Transverse colon (tissue), 4 donors: ENCODE measurements at places on chromosomes 11 and 22.

DNA sequence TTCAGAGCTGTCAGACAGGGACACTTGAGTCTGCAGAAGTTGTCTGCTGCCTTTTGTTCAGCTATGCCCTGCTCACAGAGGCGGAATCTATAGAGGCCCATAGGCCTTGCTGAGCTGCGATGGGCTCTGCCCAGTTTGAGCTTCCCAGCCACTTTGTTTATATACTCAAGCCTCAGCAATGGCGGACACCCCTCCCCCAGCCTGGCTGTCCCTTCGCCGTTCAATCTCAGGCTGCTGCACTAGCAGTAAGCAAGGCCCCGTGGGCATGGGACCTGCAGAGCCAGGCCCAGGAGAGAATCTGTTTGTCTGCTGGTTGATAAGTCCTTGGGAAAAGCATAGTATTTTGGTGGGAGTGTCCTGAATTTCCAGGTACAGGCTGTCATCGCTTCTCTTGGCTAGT lies 23.6 kb upstream of the OR6M1 start:
- no peak for DNase-seq

- peak; percentile 59 for DNase-seq
These were observed 455.8 kb downstream of the MIAT start for GRCh38 chr22:27113211-27113635.

- DNase-seq: no peak
These were observed 5.3 kb upstream of the TMEM123 start for GRCh38 chr11:102457865-102458264.

DNA sequence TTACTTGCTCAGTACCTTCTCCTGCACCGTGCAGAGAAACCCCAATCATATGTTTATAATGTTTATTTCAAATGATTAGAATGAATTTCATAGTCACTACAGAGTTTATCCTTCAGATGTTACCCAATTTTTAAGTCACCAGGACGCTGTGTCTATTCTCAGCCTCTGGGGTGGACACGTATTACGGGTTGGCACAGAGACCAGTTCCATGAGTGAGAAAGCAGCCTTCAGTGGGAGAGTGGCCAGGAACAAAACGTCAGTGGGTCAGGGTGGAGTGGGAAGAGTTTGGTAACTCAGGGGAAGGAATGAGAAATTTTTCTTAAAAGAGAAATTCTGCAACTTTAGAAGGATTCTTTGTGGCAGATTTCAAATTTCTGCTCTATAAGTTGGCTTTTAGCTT lies 77.1 kb upstream of the MTMR2 start:
- peak; percentile 60 for DNase-seq

DNA sequence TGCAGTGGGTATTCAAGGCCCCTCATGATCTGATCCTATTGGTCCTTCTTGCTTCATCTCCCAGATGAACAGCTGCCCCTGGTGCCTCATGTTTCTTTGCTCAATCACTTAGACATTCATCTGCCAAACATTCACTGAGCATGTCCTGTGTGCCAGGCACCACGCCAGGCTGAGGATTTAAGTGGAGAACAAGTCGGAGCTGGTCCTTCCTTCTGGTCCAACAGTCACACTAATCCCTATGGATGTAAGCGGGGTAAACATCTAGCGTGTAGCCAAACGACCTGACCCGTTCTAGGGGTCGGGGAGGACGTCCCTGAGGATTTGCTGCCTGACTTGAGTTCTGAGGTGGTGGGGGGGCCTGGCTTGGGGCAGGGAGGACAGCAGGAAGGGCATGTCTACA lies 21.9 kb downstream of the ZMAT5 start:
- DNase-seq: peak; percentile 16

- DNase-seq: no peak
These were observed 48.1 kb upstream of the CWF19L2 start for GRCh38 chr11:107505647-107506225.

DNA sequence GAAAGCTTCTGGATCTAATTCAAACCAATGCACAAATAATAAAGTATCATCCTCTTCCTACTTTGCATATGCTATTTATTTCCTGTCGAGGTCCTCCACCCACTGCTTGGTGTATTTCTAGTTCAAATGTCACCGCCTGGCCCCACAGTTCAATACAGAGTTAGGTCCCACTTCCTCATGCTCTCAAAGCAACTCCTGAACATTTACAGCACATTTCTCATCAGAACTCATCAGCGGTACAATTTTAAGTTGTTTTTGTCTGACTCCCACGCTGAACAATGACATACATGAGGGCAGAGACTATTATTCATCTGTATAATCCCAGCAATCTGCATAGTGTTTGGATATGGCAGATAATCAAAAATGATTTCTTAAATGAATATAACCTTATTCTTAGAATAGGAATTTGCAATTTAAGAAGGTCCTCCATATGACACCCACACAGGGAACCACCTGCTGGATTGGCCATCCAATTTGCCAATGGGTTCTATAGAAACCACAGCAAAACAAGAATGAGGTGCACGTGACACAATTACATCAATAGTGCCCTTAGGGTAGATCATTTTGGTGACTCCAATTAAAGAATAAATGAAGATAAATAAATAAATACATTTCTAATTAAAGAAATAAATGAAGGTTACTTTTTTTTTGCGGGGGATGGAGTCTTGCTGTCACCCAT lies 54.2 kb downstream of the SLC25A17 start:
- DNase-seq: no peak

DNA sequence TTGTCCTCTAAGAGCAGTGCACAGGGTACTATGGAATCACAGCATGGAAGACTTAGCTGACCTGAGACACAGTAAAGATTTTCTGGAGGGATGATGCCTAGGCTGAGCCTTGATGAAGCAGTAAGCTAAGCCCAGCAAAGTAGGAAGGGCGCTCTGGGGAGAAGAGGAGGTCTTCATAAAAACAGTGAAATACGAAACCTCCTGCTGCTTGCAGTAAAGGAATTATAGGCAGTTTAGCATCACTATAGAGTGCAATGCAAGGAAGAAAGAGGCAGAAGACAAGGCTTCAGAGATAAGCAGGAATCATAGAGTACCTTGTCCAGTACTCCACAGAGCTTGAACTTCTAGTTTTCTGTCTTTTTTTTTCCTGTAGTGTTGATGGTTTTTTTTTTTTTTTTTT lies 555.7 kb upstream of the CADM1 start:
- no peak for DNase-seq

GRCh38 chr11:112364962-112365481 lies 104.4 kb upstream of the PLET1 start:
- peak; percentile 35 for DNase-seq

GRCh38 chr11:58268142-58268541 lies at the start of gene OR10W1:
TSS of gene OR10W1 (minus strand) at chr11:58268260. CDS start at chr11:58267858, 402 bp downstream.
- DNase-seq: no peak
